ENCODE measurements at places on chromosomes 3 and 15.

DNA sequence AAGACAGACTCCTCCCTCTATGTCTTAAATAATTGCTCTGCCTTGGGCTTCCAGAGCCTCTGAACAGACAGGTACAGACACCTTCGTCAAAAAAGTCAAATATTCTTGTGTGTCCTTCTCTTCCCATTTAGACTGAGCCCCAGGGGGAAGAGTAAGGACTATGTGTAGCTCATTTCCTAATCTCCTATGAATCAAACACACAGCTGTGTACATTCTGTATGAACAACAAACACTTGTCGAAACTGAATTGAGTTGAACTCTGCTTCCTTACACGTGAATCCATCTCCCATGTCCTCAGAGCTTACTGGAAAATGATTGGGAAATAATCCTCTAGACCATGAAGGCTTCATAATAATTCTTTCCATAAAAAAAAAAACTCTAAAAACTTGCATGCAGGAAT is 80.8 kb downstream of the MOBP start:
- H3K4me3 ChIP-seq = no peak overlapping the region
- no peak for DNase-seq
- H3K27me3 ChIP-seq = no peaks in the 10 kb centered on the region
- no peaks in the 10 kb centered on the region for H3K4me1 ChIP-seq
- H3K36me3 ChIP-seq = no peaks in the 10 kb centered on the region
- H3K27ac ChIP-seq = no peak overlapping the region

- H3K4me3 ChIP-seq = no peak overlapping the region
- H3K36me3 ChIP-seq = no peaks in the 10 kb centered on the region
- H3K4me1 ChIP-seq = no peaks in the 10 kb centered on the region
- DNase-seq = no peak
Measured at GRCh38 chr3:171354049-171354705, 106.0 kb downstream of the TNIK start.

DNA sequence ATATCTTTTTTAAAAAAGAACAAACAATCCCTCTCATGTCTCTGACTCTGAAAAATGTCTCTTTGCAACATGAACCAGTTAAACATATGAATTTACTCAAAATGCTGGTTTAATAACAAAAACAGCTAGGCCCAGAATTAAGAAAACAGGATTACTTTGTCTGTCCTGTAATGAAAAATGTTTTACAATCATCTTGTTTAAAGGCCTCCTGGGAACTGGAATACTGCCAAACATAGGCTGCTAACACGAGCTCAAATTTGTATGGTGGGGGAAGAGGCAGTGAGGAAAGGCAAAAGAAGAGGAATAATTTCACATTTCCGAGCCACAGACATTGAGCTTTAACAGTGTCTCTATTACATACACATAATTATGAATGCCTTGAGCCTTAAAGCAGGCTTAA is 61.7 kb upstream of the PPIB start:
- no peak for DNase-seq
- no peaks in the 10 kb centered on the region for H3K36me3 ChIP-seq
- H3K4me3 ChIP-seq = no peak overlapping the region
- H3K27ac ChIP-seq = no peak overlapping the region
- H3K4me1 ChIP-seq = no peaks in the 10 kb centered on the region

DNA sequence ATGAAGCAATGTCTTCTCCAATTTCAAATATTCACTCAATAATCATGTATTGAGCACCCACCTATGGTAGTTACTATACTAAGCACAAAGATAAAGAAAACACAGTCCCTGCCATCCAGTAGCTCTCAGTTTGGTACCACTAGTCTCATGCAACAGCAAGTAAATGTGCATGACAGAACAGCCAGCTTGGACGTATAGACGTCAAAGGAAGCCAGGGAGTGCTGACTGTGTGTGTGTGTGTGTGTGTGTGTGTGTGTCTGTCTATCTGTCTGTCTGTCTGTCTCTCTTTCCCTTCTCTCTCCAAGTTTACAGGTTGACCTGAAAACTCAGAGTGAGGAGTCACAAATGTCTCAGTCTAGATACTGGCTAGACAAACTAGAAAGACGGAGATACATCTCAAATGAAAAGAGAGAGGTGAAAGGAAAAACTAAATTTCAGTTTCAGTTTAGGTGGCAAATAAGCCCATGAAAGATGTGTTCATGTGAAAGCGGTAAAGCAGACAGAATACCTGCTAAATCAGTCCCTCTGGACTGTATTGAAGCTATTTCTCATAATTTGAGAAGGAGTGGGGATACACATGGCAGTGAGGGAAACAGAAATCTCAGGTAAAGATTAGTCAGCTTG is 141.1 kb upstream of the PTPRG start:
- H3K4me3 ChIP-seq = no peak overlapping the region
- H3K4me1 ChIP-seq = no peaks in the 10 kb centered on the region

- H3K27me3 ChIP-seq = no peaks in the 10 kb centered on the region
- H3K36me3 ChIP-seq = peaks cover 5% of the 10 kb centered on the region
- H3K4me1 ChIP-seq = peaks cover 68% of the 10 kb centered on the region
- H3K4me3 ChIP-seq = no peak overlapping the region
- H3K27ac ChIP-seq = no peak overlapping the region
Measured at GRCh38 chr15:31371520-31372240, 45.0 kb downstream of the KLF13 start.

DNA sequence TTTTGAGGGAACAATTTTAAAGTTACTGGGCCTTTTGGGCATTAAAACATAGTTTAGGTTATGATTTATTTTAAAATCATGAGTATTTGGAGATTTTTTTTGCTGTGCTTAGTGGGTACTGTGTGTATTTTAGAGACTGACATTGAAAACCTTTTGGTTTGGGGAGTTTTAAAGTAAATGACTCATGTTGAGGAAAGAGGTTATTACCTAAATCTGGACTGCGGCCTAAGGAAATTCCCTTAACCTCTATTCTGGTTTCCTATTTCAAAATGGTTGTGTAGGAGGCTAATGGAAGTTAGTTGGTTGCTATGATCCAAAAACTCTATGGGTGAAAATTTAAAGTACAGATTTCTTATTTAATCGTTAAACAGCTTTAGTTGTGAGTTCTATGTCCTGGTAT is 57.3 kb upstream of the DPH6 start:
- H3K27me3 ChIP-seq = no peaks in the 10 kb centered on the region
- no peak for DNase-seq
- H3K4me1 ChIP-seq = no peaks in the 10 kb centered on the region
- no peak overlapping the region for H3K27ac ChIP-seq
- H3K4me3 ChIP-seq = no peak overlapping the region

DNA sequence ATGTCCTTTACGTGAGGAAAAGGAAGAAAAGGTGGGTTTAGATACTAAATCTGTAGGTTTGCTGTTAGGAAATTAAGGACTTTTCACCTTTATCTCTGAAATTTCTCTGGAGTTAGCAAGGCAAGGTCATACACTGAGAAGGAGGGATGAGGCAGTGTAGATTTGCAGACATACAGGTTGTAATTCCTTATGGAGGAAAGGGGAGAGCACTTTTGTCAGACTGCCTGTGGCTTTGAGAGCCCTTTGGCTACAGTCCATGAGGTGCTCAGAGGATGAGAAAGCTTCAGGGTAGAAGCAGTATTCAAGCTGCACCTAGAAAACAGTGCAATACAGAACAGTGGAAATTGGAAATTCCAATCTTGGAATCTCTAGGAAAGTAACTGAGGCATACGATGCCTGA is 8.3 kb downstream of the RPL14 start:
- H3K27ac ChIP-seq = no peak overlapping the region
- no peaks in the 10 kb centered on the region for H3K27me3 ChIP-seq

- no peaks in the 10 kb centered on the region for H3K27me3 ChIP-seq
- H3K4me1 ChIP-seq = peaks cover 88% of the 10 kb centered on the region
- peak overlapping the region; percentile 52 for H3K4me3 ChIP-seq
- DNase-seq = no peak
- no peaks in the 10 kb centered on the region for H3K36me3 ChIP-seq
Measured at GRCh38 chr3:50245251-50245745, 9.3 kb downstream of the GNAI2 start.

DNA sequence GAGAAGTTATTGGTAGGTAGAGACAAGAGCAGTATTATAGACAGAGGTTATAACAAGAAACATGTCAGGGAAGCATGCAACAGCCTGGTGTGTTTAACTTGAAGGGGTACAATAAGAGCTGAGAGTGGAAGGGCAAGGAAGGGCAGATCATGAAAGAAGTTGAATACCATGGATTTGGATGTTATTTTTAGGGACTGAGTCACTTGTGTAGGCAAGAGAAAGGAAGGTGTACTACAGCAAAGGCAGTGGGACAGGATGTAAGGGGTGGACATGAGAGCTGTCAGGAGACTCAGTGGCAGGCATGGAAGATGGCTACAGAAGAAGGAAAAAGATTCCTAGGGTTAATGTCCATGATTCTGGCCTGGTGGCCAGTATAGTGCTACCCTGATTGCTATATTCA is 66.4 kb downstream of the TFG start:
- H3K36me3 ChIP-seq = no peaks in the 10 kb centered on the region
- DNase-seq = no peak
- H3K27me3 ChIP-seq = no peaks in the 10 kb centered on the region
- H3K4me1 ChIP-seq = no peaks in the 10 kb centered on the region

GRCh38 chr3:165103616-165104015 is 25.3 kb upstream of the SI start:
- no peaks in the 10 kb centered on the region for H3K36me3 ChIP-seq
- H3K4me3 ChIP-seq = no peak overlapping the region
- H3K27me3 ChIP-seq = no peaks in the 10 kb centered on the region
- DNase-seq = no peak
- H3K27ac ChIP-seq = no peak overlapping the region
- no peaks in the 10 kb centered on the region for H3K4me1 ChIP-seq

- no peak overlapping the region for H3K4me3 ChIP-seq
- H3K36me3 ChIP-seq = no peaks in the 10 kb centered on the region
- no peak for DNase-seq
- H3K27ac ChIP-seq = no peak overlapping the region
Measured at GRCh38 chr15:75675579-75676404, 28.1 kb downstream of the SNX33 start.

DNA sequence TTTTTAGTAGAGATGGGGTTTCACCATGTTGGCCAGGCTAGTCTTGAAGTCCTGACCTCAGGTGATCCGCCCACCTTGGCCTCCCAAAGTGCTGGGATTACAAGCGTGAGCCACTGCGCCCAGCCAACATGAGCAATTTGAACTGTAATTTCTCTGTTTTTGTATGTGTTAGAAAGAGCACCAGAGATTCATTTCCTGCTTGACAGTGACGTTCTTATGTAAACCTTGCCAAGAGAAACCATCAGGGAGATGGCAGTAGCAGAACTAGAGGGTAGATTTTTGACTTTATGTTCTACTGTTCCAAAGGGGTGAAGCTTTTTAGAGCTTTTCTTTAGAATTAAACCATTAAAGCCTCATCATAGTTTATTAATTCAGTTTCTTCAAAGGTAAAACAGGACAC is 148.1 kb upstream of the UMPS start:
- H3K27me3 ChIP-seq = no peaks in the 10 kb centered on the region
- no peak overlapping the region for H3K4me3 ChIP-seq
- no peak overlapping the region for H3K27ac ChIP-seq

GRCh38 chr15:84766461-84767035 is 18.2 kb downstream of the ZNF592 start:
- peaks cover 50% of the 10 kb centered on the region for H3K36me3 ChIP-seq
- H3K27me3 ChIP-seq = no peaks in the 10 kb centered on the region
- H3K4me1 ChIP-seq = peaks cover 14% of the 10 kb centered on the region
- no peak for DNase-seq

GRCh38 chr3:69011096-69011730 is 2.3 kb downstream of the EOGT start:
- no peaks in the 10 kb centered on the region for H3K27me3 ChIP-seq
- no peak overlapping the region for H3K27ac ChIP-seq
- peaks cover 6% of the 10 kb centered on the region for H3K36me3 ChIP-seq
- no peak overlapping the region for H3K4me3 ChIP-seq
- peaks cover 12% of the 10 kb centered on the region for H3K4me1 ChIP-seq
- no peak for DNase-seq

DNA sequence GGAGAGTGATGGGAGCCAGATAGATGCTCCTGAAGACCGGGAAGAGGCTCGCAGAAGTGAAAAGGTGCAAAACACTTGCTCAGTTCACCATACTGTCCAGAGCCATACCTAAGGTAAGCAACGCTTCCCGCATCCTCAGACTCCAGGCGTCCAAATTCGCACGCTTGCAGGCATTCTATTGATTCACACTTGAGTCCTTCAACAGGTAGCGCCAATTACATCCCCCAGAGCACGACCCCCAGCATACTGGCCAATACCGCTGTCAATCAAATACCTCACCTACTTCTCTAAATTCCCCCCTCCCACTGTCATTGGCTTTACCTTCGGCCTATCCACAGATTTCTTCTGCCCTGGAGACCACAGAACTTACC is 361 bp upstream of the STXBP5L start:
- H3K27me3 ChIP-seq = peaks cover 24% of the 10 kb centered on the region
- no peak overlapping the region for H3K27ac ChIP-seq
- H3K36me3 ChIP-seq = no peaks in the 10 kb centered on the region
- peaks cover 8% of the 10 kb centered on the region for H3K4me1 ChIP-seq
- no peak overlapping the region for H3K4me3 ChIP-seq

GRCh38 chr3:29614954-29615353 is 334.1 kb downstream of the RBMS3 start:
- H3K36me3 ChIP-seq = no peaks in the 10 kb centered on the region
- DNase-seq = no peak
- H3K4me3 ChIP-seq = no peak overlapping the region
- H3K27ac ChIP-seq = no peak overlapping the region

- H3K27me3 ChIP-seq = no peaks in the 10 kb centered on the region
- no peak overlapping the region for H3K4me3 ChIP-seq
- H3K27ac ChIP-seq = no peak overlapping the region
- H3K4me1 ChIP-seq = no peaks in the 10 kb centered on the region
Measured at GRCh38 chr3:43855674-43856299, 165.0 kb downstream of the ABHD5 start.

- no peak for DNase-seq
- H3K36me3 ChIP-seq = no peaks in the 10 kb centered on the region
- no peaks in the 10 kb centered on the region for H3K27me3 ChIP-seq
Measured at GRCh38 chr3:197343656-197344408, 45.4 kb upstream of the DLG1 start.

DNA sequence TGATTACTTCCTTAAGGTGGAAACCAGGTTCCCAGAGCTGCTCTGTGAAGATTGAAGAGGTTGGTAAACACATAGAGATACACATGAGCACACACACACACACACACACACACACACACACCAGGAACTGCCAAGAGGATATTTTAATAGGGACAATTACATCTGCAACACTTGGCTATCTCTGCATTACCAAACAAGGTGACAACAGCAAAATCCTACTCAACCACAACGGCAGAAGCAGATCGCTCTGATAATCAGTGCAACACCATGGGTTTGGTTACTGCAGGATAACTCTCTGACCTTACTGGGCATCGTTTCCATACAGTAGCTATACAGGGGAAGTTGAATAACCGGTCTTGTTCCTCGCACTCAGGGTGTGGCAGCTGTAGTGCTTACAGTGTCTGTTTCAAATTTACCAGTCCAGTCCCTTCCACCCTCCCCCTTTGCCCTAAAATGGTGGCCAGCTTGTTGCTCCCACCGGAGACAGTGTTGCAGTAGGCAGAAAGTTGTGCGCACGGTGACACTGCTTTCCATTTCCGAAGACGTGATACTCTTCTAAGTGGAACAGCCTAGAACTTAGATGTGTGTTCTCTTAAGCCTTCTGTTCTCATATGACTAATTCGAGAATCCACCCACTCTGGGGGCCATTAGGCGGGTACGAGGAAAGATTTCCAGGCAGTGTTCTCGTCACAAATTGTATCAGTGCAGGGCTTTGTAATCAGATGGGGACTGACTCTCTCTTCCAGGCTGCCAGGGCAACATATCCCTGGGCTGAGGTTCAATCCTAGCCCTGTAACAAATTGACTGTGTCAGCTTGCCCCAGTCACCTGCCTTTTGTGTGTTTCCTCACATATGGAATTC is 176.2 kb downstream of the P3H2 start:
- no peak overlapping the region for H3K27ac ChIP-seq
- H3K4me3 ChIP-seq = no peak overlapping the region
- H3K4me1 ChIP-seq = no peaks in the 10 kb centered on the region
- no peaks in the 10 kb centered on the region for H3K27me3 ChIP-seq
- H3K36me3 ChIP-seq = no peaks in the 10 kb centered on the region
- DNase-seq = no peak

All from naive thymus-derived CD4-positive, alpha-beta T cell (primary cell).